H1 (cell line): ENCODE measurements at places on chromosomes 11 and 22.

DNA sequence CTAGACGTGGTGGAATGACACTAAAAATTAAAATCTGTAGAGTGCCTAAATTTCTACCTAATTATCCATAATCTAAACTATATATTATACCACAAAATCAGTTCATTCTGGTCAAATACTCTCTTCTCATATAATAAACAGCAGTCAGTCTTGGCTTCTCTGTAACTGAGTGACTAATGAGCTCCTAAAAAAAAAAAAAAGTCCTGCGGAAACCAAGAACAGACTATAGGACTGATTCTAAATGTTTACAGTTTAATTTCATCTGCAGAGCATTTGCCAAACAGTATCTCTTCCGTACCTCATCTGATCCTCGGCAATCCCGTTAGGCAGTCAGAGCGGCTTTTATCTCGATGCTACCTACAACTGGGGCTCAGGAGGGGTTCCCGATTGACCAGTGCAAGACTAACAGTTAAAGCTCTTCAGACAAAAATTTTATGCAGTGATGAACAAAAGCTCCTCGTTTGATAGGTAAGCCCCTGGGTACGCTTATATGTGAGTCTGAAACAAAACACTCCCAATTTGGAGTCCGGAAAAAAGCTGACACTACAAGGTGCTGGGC, 686 bp downstream of the KIF18A start:
- no peak for DNase-seq

DNA sequence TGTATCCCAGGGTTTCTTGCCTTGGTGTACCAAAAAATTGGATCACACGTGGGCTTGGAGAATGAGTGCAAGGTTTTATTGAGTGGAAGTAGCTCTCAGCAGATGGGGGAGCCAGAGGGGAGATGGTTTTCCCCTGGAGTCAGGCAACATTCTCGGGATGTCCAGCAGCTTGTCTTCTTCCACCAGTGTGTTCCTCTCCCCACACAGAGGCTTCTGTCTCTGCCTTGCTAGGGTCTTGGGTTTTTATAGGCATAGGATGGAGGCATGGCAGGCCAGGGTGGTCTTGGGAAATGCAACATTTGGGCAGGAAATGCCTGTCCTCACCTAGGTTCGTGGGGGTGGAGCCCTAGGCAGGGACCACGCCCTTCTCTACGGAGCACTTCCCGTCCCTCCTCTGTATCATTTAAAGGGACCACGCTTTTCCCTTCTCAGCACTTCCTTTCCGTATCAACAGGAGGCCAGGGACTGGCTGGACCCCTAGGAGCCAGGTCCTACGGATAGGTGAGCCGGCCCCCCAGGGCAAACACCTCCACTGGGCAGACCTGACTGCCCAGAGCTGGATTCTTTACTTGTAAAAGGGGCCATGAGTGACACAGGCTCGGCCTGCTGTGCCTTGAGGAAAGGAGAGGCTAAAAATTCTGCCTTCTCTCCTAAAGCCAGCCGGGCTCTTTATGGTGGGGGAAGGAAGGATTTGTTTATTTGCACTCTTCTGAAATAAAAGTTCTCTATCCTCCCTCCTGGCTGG, 55.3 kb upstream of the CCDC188 start:
- no peak for DNase-seq

GRCh38 chr11:120032766-120033390, 105.0 kb downstream of the TRIM29 start:
- peak; percentile 27 for DNase-seq

DNA sequence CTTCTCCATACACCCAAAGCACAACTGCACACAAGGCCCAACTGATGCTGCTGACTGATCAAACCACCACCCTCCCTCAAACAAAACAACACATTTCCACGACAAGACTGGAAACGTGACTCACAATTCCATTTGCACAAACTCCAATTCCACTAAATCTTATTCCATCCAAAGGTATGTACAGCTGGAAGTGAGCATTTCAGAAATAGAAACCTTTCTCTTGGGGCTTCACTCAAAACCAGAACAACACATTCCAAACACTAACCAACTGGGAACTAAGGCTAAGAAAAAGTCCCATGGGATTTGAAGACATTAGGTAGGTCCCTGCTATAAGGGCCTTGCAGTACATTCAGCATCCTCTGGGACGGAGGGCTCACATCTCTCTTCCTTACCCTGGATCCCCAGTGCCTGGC, 19.6 kb downstream of the MORC2 start:
- DNase-seq: no peak

DNA sequence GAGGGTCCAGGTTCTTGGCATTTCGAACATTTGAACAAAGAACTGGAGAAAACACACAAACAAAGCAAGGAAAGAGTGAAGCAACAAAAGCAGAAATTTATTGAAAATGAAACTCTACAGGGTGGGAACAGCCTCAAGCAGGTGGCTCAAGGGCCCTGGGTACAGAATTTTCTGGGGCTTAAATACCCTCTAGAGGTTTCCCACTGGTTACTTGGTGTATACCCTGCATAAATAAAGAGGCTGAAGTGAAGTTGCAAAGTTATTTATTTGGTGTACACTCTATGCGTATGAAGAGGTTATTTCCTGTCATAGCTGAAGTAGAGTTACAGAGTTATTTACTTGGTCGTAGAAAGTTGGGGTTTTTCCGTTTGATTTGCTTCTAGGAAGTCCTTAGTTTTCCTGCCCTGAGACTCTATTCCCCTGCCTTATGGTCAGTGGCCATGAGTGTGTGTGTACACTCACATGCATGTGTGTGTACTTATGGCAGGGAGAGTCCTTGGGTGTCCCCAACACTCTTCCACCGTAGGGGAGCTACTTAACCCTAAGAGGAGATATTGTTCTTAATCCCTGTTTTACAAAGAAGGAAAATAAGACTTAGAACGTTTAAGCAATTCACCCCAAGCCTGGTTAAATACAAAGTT, 5.6 kb upstream of the SMCO4 start:
- no peak for DNase-seq

DNA sequence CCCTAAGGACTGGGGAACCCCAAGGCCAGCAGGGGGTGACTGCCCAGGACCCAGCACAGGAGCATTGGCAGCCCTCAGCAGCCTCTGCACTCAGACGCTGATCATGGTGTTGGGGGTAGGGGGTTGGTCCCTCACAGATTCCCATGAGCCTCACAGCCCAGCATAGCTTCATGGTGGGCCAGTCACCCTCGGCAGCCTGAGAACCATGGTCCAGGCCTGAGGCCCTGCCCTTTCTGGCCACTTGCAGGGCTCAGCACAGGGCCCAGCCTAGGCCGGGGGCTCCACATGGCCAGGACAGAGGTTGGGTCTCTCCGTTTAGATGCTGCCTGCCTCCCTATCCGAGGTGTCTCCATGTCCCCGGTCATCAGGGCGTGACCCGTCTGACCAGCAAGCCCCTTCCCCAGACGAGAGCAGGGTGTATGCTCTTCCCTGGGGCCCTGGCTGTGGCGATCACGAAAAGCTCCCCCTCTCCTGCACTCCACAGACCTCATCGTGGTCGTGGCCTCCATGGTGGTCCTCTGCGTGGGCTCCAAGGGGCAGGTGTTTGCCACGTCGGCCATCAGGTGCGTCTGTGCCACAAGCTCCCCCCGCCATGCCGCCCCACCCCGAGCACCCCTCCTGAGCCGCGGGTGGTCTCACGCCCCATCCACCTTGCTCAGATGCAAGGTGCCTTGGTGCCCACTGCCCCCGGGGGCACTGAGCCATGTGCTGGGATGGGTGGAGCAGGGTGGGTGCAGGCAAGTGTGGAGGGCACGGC, 126.2 kb downstream of the KCNQ1 start:
- DNase-seq: no peak

GRCh38 chr22:24550902-24551435, 4.0 kb downstream of the GUCD1 start:
- no peak for DNase-seq

DNA sequence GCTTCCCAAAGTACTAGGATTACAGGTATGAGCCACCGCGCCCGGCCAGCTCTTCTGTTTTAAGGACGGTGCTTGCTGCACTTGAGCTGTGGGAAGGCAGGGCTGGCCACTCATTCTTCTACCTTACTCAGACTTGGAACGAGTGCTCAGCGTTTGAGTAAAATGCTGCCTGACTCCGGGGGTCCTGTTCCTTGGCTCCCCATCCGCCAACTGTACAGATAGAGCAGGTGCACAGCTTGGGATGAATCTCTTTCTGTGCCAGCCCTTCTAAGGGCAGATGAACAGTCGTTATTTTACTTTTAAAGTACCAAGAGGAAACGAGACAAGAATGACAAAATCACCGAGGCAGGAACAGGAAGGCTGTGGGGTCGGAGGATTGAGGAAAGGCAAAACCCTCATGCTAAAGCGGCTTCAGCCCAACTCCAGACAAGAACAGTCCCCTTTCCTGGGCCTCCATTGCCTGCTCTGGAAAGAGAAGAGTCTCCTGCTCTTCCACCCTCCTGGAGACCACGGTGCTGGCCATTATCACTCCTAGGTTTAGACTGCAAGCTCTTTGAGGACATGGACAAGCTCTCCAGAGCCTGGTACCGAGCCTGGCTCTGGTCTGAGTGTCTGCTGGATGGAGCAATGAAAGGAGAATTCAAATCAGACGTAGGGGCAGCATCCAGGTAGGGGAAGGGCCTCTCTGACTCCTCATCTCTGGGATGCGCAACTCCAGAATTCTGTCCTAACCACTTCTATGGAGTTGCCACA, 1.1 kb upstream of the SUN2 start:
- DNase-seq: no peak

DNA sequence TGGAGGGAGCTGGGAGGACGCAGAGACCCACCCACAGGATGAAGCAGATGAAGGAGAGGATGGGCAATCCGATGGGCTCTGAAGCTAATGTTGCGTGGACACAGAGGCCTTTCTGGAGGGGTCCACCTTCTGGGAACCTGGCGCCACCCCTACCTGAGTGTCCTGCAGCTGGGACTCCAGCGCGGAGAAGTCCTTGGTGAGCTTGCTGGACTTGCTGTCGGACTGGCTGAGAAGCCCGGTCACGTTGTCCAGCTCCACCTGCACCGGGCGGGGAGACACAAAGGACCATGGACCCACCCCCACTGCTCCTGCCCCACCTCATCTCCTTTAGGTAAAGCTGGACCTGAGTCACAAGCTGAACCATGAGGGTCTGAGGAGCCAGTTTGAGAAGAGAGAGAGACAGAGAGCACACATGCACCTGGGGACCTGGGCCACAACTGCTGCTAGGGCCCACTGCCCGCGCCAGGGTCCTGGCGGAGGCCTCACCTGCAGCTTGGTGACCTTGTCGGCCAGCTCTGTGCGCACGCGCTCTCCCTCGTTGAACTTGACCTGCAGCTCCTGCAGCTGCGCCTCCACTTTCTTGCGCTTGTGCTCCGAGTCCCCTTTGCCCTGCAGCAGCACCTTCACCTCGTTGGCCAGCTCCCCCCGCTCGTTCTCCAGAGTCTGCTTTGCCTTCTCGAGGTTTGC, 40.8 kb downstream of the APOL1 start:
- DNase-seq: no peak

- no peak for DNase-seq
Observed at GRCh38 chr11:87128372-87128771, 90.6 kb downstream of the TMEM135 start.

DNA sequence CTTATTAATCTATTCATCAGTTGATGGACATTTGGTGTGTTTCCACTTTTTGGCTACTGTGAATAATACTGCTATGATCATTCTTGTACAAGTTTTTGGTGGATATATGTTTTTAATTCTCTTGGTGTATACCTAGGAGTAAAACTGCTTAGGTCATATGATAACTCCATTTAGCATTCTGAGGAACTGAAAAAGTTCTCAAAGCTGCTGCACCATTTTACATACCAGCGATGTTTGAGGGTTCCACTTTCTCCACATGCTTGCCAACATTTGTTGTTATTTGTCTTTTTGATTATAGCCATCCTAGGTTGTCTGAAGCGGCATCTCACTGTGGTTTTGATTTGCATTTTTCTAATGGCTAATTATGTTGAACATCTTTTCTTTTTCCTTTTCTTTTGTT, 4.1 kb upstream of the ACER3 start:
- no peak for DNase-seq

- DNase-seq: no peak
Observed at GRCh38 chr11:73135346-73136284, 6.5 kb downstream of the FCHSD2 start.

DNA sequence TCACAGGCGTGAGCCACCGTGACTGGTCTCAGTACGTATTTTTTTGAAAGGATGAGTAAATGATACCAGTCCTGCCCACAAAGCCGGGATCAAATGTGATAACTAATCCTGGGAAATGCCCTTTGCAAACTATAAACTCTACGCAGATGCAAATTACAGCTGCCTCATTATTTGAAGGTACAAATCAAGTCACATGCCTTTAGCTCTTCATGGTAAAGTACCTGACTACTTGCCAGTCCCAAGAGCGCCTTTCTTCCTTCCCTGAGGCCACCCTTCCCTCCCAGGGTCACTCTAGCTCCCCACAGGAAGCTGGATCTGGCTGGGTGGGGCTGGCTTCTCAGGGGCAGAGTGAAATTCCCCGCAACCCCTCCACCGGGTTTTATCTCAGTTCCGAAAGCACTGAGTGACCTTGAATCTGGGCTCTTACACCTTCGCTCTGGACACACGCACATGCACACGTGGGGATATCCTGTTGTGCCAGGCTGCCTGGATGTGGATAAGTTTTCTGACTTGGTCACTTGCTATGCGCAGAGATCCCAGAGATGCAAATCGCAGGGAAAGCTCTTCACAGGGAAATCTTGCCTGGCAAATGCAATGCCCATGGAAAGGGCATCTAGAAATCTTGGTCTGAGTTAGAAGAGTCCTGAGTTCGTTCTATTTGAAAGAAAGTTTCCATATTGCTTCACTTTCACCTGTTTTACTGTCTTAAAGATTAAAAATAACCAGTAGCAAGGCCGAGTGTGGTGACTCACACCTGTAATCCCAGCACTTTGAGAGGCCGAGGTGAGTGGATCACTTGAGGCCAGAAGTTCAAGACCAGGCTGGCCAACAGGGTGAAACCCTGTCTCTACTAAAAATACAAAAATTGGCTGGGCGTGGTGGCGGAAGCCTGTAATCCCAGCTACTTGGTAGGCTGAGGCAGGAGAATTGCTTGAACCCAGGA, 8.5 kb downstream of the A4GALT start:
- DNase-seq: no peak

GRCh38 chr22:20551805-20552442, 44.5 kb downstream of the MED15 start:
- no peak for DNase-seq

DNA sequence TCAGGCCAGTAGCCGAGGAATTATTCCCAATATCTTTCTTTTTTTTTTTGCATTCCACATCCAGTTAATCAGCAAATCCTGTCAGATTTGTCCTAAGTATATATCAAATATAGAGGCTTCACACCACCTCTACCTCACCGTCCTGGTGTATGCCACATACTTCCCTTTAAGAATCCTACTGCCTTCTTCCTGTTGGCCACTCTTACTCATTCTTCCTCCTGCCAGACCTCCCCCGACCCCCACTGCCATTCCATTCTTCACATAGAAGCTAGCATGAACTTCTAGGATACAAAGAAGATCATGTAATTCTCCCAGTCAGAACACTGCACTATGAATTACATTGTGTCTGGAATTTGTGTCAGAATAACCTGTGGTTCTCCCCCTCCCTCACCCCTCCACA, 89.5 kb downstream of the TRIM44 start:
- no peak for DNase-seq
